ENCODE measurements at places on chromosomes 6 and 20. TPM values are rescaled to one million over a fixed set of nuclear protein-coding genes. Genes with fewer than 3 reads are reported as not detected.

DNA sequence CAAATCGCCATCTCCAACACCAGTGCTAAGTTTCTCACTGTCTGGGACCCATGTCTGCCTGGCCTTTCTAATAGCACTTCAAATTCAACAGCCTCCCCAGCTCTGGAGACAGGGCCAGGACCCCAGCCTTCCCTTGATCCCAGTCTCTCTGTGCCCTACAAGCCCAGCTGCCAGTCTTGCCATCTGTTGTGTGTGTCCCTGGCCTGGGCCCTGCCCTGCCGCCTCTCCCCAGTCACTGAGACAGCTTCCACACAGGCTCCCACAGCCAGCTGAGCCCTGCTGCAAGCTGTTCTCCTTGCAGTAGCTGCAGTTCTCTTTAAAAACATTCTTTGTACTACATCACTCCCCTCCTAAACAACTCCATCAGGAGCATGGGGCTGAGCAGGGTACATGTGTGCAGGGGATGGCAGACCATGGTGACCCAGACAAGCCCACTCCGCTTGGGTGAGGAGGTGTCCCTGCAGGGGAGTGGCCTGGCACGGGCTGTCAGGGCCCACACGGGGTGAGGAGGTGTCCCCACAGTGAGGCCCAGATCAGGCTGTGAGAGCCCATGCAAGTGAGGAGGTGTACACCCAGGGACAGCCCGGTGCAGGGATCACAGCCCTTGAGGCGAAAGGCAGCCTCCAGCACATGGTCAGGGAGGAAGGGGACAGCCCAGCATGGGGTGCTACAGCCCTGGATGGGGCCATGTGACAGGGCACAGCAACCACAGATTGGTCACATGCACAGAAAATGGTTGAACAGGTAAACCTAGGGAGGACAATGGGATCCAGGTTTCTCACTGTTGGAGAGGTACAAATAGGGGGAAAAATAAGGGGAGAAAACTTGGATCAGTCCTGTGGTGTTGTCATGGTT is 16.2 kb downstream of the CST7 start:
- DNase-seq: no peak

DNA sequence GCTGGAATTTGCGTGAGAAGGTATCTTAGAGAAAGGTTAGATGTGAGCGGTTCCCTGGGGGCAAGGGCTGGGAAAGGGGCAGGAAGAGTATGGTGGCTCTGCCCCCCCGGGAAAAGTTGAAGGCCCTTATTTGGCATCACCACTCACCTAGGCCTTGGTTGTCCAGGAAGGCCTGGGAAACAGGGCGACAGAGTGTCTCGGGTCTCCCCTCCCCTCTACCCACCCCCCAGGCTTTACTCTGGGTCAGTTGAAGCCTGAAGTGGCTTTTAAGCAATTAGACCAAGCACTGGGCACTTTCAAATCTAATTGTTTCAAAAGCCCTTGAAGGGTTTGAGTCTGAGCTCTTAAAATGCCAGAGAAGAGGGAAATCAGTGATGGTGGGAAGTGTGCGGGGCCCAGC is 30.2 kb upstream of the FOXP4 start:
- DNase-seq: no peak

- DNase-seq: no peak
Measured at GRCh38 chr6:42367353-42368011, 84.2 kb downstream of the TRERF1 start.

DNA sequence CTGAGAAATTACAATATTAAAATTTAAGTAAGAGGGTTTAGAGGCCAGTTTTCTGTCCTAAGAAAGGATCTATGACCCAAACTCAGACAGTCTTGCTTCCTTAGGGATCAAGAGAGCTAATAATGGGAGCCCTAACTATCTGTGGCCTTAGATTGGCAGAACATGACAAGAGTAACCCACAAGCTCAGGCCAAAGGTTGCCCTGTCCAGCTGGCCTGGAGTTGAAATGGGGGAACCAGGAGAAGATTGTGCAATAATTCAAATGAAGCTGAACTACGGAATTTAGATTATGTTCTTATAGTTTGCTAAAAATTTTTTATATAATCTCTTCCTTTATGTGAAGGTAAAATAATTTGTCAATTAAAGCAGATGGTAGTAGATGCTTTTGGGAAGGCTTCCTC is 26.4 kb downstream of the LAMA4 start:
- no peak for DNase-seq

- DNase-seq: no peak
Measured at GRCh38 chr6:13908955-13909381, 15.8 kb upstream of the RNF182 start.

DNA sequence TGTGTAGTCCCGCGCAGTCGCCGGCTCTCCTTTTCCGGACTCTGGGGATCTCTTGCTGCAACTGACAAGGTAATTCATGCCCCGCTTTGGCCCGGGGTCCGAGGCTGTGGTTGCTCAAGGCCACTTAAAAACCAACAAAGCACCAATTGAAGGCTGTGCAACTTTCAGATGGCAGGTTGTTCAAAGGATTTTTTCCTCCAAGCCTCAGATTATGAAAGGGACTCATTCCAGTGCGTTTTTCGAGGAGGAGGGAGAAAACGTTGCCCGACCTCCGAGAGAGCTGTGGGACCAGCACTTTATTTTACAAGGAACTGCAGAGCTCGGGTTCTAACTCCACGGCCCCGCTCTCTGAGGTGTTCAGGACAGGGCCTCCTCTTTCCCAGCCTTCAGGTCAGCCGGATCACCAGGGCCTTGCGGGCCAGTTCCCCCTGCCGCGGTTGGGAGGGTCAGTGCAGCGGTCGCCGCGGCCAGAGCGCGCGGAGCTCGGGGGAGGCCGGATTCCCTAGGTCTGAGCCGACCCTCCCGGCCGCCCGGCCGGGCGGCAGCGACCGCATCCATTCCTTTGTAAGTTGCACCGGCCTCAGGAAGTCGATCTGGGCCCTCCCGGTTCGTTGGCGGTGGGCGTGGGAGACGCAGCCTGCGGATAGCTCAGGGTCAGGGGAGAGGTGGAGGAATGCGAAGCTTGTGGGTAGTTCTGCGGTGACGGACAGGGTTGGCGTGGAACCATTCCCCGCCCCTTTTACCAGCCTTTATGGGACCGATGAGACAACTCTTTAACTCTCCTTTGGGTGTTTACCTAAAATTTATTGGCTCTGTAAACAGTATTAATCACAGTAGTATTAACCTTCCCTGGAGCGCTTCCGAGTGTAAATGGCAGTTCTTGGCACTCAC is 1.6 kb downstream of the UTRN start:
- DNase-seq: peak; percentile 86

- no peak for DNase-seq
Measured at GRCh38 chr20:419556-420165, 11.6 kb downstream of the RBCK1 start.

MYCT1 gene
- total RNA-seq: 13.9 TPM

ANKS1A gene
- 20.9 TPM for total RNA-seq

KCNS1 gene
- total RNA-seq: 0.21 TPM

Measured in left cardiac atrium (tissue), 4 donors.